ENCODE measurements at places on chromosomes 4 and X.

GRCh38 chr4:117702353-117702752 lies 331.9 kb upstream of the NDST3 start:
- DNase-seq = no peak

- no peak for DNase-seq
Measured at GRCh38 chr4:122003335-122003734, 51.5 kb upstream of the TRPC3 start.

DNA sequence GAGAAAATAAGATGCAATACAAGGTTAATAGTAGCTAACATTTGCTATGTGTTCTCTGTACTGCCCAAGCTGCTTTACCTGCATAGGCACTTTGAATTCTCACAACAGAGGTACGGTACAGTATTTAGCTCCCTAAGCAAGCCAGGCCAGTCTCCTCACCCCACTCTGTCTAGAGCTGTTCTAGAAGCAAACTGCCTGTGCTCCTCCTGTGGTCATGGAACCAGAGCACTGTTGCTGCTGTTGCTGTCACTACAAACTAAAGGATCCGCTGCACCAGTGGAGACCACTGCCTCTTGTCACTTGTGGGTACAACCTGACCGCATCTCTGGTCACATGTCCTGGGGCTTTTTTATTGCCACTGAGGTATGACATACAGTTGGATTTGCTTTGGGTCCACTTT lies 19.6 kb downstream of the ZNF330 start:
- DNase-seq = no peak

GRCh38 chrX:39536211-39536610 lies 561.5 kb downstream of the BCOR start:
- no peak for DNase-seq

DNA sequence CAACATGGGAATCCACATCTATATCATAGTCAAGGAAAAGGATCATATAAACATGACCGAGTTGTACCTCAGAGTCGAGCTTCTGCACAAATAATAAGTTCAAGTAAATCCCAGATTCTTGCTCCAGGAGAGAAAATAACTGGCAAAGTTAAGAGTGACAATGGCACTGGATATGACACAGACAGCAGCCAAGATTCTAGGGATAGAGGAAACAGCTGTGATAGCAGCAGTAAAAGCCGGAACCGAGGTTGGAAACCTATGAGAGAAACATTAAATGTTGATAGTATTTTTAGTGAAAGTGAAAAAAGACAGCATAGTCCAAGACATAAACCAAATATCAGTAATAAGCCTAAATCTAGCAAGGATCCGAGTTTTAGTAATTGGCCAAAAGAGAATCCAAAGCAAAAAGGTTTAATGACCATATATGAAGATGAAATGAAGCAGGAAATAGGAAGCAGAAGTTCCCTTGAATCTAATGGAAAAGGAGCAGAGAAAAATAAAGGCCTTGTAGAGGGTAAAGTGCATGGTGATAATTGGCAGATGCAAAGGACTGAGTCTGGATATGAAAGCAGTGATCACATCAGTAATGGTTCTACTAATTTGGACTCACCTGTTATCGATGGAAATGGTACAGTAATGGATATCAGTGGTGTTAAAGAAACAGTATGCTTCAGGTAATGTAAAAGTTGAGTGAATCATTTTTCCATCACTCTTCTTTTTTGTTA lies 50.4 kb downstream of the FABP2 start:
- DNase-seq = no peak

DNA sequence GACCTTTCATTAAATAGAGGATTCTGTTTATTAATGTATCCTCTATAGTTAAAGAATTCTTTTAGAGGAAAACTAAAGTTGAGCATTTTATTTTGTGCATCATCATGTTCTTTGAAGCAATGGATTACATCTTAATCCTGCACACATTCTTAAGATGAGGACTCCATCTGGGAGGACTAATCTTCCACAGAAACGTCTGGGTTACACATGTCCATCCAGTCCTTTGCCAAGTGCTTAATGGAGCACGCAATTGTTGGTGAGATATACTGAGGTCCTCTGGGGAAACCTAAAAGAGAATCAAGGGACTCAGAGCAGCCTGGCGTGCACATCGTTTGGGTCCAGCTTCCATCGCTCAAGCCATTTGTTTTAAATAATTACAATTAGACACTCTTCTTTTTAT lies 115.1 kb upstream of the SFRP2 start:
- DNase-seq = no peak

DNA sequence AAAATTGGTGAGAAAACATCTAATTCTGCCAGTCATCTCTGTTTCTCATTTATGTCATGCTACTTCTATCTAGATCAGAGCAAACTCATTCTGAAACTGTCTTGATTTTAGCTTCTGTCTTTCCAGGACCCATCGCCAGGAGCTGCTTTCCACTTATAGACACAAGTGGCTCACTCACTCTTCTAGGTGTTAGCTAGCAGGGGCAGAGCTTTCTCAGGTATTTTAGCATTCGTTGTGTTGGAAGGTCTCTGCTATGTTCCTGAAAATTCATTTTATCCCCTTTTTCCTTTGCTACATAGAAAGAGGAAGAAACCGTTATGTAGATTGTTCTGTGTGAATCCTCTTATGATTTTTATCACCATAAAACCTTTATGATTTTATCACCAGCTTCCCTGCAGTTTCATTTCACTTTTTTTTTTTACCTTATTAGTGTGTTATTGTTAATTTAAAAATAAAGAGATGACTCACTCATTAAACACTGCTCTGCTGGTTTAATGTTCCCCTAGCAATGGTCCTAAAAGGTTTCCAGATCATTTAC lies 246.6 kb upstream of the AADAT start:
- no peak for DNase-seq
